ENCODE measurements at places on chromosomes 4 and X.

DNA sequence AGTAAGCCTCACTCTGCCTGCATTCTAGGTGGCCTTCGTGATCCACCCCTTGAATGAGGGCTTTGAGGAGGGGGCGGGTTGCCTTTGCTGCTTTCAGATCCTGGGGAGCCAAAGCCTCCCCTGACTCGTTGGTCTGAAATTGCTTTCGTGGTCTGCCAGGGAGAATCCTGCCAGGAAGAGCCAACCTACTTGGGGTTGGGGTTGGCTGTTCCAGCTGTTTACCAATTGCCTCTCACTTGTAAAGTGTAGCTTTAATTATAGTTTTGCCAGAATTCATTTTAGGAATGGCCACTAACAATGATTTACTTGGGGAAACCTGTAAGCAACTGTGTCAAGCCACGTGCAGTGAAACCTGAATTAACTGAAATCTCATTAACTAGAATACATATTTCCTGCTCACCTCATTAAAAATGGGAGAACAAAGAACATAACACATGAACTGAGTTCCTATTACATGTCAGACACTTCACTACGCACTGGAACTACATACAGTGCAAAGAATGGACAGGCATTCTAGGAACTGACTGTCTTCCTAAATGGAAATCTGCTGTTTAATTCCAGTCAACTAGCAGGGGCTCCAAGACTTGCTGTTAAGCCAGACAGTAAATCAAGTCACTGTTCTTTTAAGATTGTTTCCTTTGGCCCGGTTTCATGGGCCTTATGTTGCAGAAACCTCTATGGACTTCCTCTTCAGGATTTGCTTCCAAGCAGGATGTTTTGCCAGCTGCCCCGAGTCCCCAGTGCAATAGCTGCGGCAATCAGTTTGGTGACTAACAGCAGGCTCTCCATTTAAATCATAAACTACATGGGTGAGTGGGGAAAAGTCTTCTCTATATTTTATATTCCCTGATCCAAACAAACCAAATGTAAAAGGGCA lies 16.4 kb upstream of the NKRF start:
- no peak for DNase-seq

- DNase-seq, result peak; percentile 68
Measured at GRCh38 chr4:128517739-128518510, 230.3 kb upstream of the PGRMC2 start.

- DNase-seq, result no peak
Measured at GRCh38 chr4:113758372-113758771, 3.2 kb downstream of the CAMK2D start.

DNA sequence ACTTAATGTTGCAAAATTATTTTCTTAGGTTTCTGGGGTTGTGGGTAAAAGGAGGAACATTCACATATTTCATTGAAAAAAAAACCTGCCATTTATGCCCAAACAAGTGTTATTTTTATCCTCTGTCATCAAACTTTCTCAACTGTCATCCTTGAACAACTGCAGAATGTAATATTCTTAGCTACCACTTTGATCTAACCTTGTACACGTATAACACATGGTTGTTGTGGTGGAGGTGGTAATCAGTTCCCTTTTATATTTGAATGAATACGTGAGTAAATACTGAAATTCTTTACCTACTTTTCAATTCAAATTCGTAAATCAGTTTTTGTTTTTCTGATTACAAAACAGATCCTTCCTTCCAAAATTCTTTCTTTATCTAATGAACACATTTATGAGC lies 3.8 kb upstream of the AMMECR1 start:
- no peak for DNase-seq

GRCh38 chr4:60865273-60865672 lies 334.9 kb upstream of the ADGRL3 start:
- peak; percentile 11 for DNase-seq

- DNase-seq, result peak; percentile 43
Measured at GRCh38 chr4:188639479-188640100, 500.3 kb downstream of the TRIML1 start.

- DNase-seq, result no peak
Measured at GRCh38 chrX:28180096-28180495, 198.8 kb upstream of the DCAF8L1 start.

DNA sequence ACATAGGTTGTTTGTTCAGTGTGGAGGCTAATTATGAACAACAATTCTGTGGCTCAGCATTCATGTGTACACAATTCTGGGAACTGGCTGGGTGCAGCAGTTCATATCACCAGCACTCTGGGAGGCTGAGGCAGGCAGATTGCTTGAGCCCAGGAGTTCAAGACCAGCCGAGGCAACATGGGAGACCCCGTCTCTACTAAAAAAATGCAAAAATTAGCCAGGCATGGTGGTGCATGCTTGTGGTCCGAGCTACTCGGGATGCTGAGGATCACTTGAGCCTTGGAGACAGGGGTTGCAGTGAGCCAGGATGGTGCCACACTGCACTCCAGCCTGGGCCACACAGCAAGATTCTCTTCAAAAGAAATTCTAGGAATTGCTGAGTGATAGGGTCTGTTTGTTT lies 4.5 kb upstream of the PPP2R2C start:
- DNase-seq, result no peak

- no peak for DNase-seq
Measured at GRCh38 chrX:69031181-69031580, 134.1 kb downstream of the PJA1 start.

DNA sequence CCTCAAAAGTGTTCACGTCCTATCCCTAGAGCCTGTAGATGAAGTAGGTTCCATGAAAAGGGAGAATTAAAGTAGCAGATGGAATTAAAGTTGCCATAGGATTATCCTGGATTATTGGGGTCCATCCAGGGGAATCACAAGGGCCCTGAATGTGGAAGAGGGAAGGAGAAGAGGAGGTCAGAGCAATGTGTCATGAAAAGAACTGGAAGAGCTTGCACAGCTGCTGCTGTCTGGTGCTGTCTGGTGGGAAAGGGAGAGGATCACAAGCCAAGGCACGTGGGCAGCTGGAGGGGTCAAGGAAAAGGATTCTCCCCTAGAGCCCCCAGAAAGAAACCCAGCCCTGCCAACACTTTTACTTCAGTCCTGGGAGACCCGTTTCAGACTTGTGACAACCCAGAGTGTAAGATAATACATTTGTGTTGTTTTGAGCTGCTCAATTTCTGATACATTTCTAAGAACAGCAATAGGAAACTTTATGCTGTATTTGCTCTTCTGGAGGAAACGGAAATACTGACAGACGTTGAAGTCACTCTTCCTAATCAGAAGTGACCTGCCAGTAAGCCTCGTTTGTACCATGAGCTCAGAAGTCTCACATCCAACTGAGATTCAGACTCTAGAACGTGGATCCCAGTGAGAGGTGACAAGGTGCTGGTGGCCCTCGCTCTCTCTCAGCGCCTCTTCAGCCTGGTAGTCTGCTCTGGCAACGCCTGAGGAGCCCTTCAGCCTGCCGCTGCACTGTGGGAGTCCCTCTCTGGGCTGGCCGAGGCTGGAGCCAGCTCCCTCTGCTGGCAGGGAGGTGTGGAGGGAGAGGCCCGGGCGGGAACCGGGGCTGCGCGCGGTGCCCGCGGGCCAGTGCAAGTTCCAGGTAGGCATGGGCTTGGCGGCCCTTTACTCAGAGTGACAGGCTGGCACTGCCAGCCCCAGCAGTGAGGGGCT lies 34.7 kb upstream of the ENPP6 start:
- no peak for DNase-seq

- DNase-seq, result peak; percentile 82
Measured at GRCh38 chr4:182105416-182105815, 137.8 kb upstream of the TENM3 start.

GRCh38 chrX:152861116-152861515 lies 30.3 kb downstream of the NSDHL start:
- no peak for DNase-seq

GRCh38 chrX:10441464-10441863 lies 178.9 kb downstream of the MID1 start:
- no peak for DNase-seq

DNA sequence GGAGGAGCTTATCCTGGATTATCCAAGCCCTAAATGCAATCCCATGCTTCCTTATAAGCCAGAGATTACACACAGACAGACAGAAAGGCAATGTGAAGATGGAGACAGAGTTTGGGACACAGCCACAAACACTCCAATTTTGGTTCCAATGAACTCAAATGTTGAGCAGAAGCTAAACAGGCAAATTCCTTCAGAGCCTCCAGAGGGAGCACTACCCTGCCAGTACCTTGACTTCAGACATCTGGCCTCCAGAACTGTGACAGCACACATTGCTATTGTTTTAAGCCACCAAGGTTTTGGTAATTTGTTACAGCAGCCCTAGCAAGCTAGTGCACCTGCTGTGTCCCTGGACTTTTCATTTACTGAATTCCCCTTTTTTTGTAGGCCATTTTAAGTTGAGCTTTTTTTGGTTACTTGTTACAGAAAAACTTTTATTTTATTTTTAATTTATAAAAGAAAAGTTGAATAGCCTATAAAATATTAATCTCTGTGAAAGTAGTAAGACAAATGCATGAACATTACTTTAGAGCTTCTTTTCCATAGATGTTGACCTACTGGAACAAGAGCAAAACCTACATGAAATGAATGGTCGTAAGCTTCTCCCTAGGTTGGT lies 33.4 kb upstream of the SRD5A3 start:
- DNase-seq, result peak; percentile 64

- no peak for DNase-seq
Measured at GRCh38 chr4:169144061-169144600, 126.6 kb downstream of the SH3RF1 start.

- DNase-seq, result no peak
Measured at GRCh38 chrX:69424910-69425309, 79.2 kb upstream of the NALF2 start.
